ENCODE measurements at places on chromosomes 13 and 19.

GRCh38 chr13:59681636-59682311 lies 482.0 kb downstream of the DIAPH3 start:
- H3K27ac ChIP-seq = no peak overlapping the region
- H3K27me3 ChIP-seq = no peaks in the 10 kb centered on the region
- H3K36me3 ChIP-seq = no peaks in the 10 kb centered on the region
- DNase-seq = no peak
- H3K4me1 ChIP-seq = no peaks in the 10 kb centered on the region

DNA sequence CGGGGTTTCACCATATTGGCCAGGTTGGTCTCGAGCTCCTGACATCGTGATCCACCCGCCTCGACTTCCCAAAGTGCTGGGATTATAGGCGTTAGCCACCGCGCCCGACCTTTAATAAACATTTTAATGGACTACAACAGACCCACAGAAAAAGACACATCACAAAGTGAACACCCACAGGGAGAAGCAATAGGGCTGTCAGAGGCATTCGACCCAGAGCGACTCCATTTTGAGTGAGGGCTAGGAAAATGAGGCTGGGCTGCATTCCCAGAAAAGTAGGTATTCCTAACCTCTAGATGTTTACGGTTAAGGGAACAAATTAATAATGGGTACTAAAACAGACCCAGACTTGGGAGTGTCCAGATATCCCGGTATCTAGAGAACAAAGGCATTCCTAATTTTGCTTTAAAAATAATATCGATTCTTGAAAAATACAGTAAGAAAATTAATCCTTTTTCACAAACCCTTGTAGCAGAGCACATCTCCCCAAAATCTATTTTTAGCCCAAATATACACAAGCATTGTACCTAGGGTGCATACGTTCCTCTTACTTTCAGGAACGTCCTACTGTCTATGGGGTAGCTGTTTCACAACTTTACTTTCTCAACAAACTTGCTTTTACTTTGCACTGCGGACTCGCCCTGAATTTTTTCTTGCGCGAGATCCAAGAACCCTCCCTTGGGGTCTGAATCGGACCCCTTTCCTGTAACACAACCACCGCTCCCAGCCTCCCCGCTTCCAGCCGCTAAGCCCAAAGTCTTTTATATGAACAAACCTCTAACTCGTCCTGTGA lies 811 bp upstream of the ZNF8 start:
- no peaks in the 10 kb centered on the region for H3K27me3 ChIP-seq
- H3K4me3 ChIP-seq = peak overlapping the region; percentile 85
- H3K27ac ChIP-seq = peak overlapping the region; percentile 80

GRCh38 chr13:27667946-27668345 lies 46.3 kb downstream of the POLR1D start:
- DNase-seq = no peak
- peaks cover 10% of the 10 kb centered on the region for H3K36me3 ChIP-seq
- no peaks in the 10 kb centered on the region for H3K27me3 ChIP-seq
- no peaks in the 10 kb centered on the region for H3K4me1 ChIP-seq
- H3K27ac ChIP-seq = no peak overlapping the region

- H3K36me3 ChIP-seq = no peaks in the 10 kb centered on the region
- H3K27ac ChIP-seq = peak overlapping the region; percentile 98
- DNase-seq = no peak
- no peaks in the 10 kb centered on the region for H3K27me3 ChIP-seq
- peaks cover 3% of the 10 kb centered on the region for H3K4me1 ChIP-seq
- H3K4me3 ChIP-seq = peak overlapping the region; percentile 99
These were observed 741 bp upstream of the TUBGCP3 start for GRCh38 chr13:112588490-112589297.

GRCh38 chr13:46747031-46747820 lies 49.7 kb downstream of the ESD start:
- H3K27me3 ChIP-seq = no peaks in the 10 kb centered on the region
- peaks cover 23% of the 10 kb centered on the region for H3K36me3 ChIP-seq
- H3K27ac ChIP-seq = no peak overlapping the region
- no peak overlapping the region for H3K4me3 ChIP-seq
- no peak for DNase-seq

DNA sequence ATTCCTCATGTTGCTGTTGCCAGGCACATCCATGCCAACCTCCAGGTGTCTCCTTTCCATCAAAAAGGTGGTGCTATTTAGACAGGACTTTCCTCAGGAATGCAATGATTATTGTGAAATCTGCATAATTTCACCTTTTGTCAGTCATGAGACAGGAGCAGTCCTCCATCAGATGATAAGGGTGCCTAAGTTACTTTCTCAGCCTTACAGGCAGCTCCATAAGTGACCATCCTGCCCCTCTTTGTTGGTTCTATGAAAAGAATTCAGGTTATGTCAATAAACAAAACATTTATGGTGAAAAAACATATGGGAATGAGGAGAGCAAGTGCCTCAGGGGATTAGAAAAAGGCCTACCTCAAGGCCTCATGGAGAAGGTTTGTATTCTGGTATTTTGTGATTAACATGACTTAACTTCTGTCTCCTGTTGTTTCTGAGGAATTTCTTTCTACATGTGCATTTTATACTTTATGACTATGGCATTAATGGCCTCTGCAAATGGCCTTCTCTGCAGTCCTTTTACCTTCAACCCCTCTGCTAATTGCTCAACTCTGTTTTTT lies 110.3 kb upstream of the DIAPH3 start:
- H3K36me3 ChIP-seq = no peaks in the 10 kb centered on the region
- no peak overlapping the region for H3K4me3 ChIP-seq
- H3K4me1 ChIP-seq = no peaks in the 10 kb centered on the region
- no peaks in the 10 kb centered on the region for H3K27me3 ChIP-seq

GRCh38 chr13:95258619-95259194 lies 42.5 kb downstream of the ABCC4 start:
- DNase-seq = no peak
- no peaks in the 10 kb centered on the region for H3K4me1 ChIP-seq
- H3K4me3 ChIP-seq = no peak overlapping the region
- H3K27ac ChIP-seq = no peak overlapping the region

GRCh38 chr19:50959731-50960500 lies 7.1 kb upstream of the KLK5 start:
- H3K4me3 ChIP-seq = no peak overlapping the region
- H3K27ac ChIP-seq = no peak overlapping the region
- no peak for DNase-seq
- H3K36me3 ChIP-seq = no peaks in the 10 kb centered on the region
- H3K27me3 ChIP-seq = no peaks in the 10 kb centered on the region
- H3K4me1 ChIP-seq = no peaks in the 10 kb centered on the region

- no peak for DNase-seq
- peaks cover 19% of the 10 kb centered on the region for H3K36me3 ChIP-seq
- no peak overlapping the region for H3K27ac ChIP-seq
- no peak overlapping the region for H3K4me3 ChIP-seq
- H3K27me3 ChIP-seq = no peaks in the 10 kb centered on the region
These were observed 27.3 kb upstream of the LDLR start for GRCh38 chr19:11061952-11062351.

- H3K4me1 ChIP-seq = no peaks in the 10 kb centered on the region
- no peak overlapping the region for H3K4me3 ChIP-seq
- no peaks in the 10 kb centered on the region for H3K27me3 ChIP-seq
- DNase-seq = no peak
These were observed 598.0 kb downstream of the EFNB2 start for GRCh38 chr13:105937451-105937850.

DNA sequence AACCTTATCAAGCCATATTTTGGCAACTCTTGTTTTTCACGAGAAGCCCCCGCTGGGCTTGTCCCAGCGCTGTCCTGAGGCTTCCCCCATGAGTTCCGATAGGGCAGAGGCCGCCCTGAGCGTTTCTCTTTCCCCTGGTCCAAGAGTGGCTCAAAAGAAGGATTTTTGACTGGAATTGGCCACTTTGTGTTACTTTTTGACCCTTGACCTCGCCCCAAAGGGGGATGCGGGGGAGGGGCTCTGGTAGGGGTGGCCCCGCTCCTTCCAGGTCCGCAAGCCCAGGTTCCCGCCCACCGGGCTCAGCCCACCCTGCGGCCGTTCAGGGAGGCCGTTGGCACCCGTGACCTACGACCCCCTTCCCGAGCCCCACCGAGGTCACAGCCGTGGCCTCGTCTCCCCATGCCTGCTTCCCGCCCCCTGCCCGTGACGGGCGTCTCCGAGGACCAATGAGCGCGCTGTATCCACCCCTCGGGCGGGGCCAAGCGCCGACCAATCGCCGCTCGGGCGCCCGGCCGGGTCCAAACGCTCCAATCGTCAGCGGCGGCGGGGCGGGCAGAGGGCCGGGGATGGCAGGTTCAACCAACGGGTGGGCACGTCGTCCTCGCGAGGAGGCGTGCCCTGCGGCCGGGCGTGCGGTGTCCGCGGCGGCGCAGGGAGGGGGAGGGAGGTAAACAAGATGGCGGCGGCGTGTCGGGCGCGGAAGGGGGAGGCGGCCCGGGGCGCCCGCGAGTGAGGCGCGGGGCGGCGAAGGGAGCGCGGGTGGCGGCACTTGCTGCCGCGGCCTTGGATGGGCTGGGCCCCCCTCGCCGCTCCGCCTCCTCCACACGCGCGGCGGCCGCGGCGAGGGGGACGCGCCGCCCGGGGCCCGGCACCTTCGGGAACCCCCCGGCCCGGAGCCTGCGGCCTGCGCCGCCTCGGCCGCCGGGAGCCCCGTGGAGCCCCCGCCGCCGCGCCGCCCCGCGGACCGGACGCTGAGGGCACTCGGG lies at the start of gene STK11:
Gene STK11, plus strand, starts transcription at position 665 of the 986 bp plus-strand sequence. CDS start 1,136 bp downstream, outside the sequence.
- DNase-seq = peak; percentile 96
- peaks cover 37% of the 10 kb centered on the region for H3K4me1 ChIP-seq
- peak within 1 kb of the TSS; percentile 85 for H3K27ac ChIP-seq
- H3K4me3 ChIP-seq = peak within 1 kb of the TSS; percentile 86

DNA sequence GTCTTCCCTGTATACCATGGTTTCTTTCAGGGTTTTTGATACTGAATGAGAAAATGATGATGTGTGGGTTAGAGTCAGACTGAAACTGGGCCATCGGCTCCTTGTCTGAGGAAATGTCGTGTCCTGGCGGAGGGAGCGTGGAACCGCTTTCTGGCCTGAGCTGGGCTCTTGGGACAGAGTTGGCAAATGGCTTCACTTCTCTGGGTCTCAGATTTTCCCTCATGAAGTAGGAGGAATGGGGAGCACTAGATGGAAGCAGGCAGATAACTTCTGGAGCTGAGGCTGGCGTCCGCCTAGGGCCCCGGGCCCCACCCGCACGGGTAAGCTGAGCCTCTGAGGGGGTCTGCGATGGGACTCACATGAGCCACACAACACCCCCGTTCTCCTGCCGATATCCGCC lies 133.3 kb upstream of the WASF3 start:
- peak overlapping the region; percentile 46 for H3K4me3 ChIP-seq
- no peaks in the 10 kb centered on the region for H3K27me3 ChIP-seq
- peaks cover 20% of the 10 kb centered on the region for H3K4me1 ChIP-seq
- no peaks in the 10 kb centered on the region for H3K36me3 ChIP-seq

DNA sequence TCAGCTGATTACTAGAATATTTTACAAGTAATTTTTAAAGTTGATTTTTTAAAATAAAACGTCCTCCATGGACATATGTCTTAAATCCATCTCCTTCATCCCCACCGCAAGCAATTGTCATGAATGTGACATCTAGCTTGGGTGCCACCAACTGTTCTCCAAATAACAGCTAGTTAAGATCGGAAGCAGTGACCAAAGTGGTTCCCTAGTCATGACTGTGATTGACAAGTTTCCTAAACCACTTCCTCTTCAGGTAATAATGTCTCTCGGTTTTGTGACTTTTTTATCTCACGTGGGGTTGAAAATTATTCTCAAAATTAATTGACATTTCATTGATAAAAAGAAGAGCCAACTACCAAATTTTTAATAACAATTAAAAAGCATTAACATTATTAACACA lies 135.3 kb upstream of the MIR17HG start:
- no peak overlapping the region for H3K27ac ChIP-seq
- no peak for DNase-seq
- no peaks in the 10 kb centered on the region for H3K36me3 ChIP-seq
- H3K27me3 ChIP-seq = no peaks in the 10 kb centered on the region
- H3K4me3 ChIP-seq = no peak overlapping the region

- no peak overlapping the region for H3K4me3 ChIP-seq
- H3K4me1 ChIP-seq = no peaks in the 10 kb centered on the region
- no peak for DNase-seq
These were observed 32.7 kb downstream of the DHX34 start for GRCh38 chr19:47381653-47382279.

DNA sequence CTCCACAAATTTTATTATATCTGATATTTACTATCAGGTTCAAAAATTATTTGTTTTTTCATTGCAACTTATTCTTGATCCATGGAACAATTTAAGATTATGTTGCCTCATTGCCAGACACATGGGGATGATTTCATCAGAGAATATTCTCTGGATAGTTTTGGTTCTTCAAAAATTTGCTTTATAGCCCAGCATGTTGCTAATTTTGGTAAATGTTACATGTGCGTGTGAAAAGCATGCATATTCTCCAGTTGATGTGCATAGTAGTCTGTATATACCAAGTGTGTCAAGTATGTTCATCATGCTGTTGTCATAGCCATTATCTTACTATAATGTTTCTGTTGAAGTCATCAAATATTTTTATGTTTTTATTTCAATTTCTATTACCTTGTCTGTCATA lies 122.3 kb downstream of the RFC3 start:
- no peaks in the 10 kb centered on the region for H3K27me3 ChIP-seq
- no peaks in the 10 kb centered on the region for H3K36me3 ChIP-seq
- H3K27ac ChIP-seq = no peak overlapping the region
- H3K4me3 ChIP-seq = no peak overlapping the region

GRCh38 chr13:31367410-31367809 lies 167.6 kb downstream of the B3GLCT start:
- no peaks in the 10 kb centered on the region for H3K36me3 ChIP-seq
- no peak overlapping the region for H3K27ac ChIP-seq
- DNase-seq = no peak
- no peaks in the 10 kb centered on the region for H3K27me3 ChIP-seq
- H3K4me1 ChIP-seq = no peaks in the 10 kb centered on the region

- peak within 1 kb of the TSS; percentile 91 for H3K27ac ChIP-seq
- no peak for DNase-seq
- H3K27me3 ChIP-seq = no peaks in the 10 kb centered on the region
- H3K4me1 ChIP-seq = no peaks in the 10 kb centered on the region
- H3K36me3 ChIP-seq = no peaks in the 10 kb centered on the region
These were observed at the start of gene KCTD15 for GRCh38 chr19:33796164-33796875. KCTD15 (plus strand) TSS chr19:33796870; CDS start chr19:33800455, 3,585 bp downstream.

DNA sequence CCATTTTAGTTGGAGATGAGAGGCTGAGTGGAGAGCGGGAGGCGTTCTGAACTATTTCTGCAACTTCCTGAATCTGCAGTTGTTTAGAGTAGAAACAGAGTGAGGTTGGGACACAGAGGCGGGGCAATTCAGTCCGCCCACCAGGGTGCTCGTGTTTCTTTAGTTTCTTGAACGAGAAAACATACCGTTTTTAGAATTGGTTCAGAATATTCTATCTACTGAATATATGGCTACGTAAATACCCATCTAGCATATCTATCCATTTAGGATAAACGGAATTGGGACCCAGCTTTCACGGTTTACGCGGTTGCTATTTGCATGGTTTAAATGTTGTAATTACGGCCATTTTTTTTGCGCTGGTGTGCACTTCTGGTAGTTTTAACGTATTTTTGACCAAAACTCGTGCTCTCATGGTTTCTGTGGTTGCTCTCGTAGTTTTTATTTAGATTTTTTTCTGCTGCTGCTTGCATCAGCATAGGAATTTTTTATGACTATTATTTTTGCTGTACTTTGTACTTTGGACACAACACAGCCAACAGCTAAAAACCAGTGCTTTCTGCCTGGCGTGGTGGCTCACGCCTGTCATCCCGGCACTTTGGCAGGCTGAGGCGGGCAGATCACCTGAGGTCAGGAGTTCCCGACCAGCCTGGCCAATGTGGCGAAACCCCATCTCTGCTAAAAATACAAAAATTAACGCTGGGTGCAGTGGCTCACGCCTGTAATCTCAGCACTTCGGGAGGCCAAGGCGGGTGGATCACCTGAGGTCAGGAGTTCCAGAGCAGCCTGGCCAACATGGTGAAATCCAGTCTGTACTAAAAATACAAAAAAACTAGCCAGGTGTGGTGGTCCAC lies 32.7 kb downstream of the TIMM13 start:
- H3K27ac ChIP-seq = no peak overlapping the region
- H3K4me3 ChIP-seq = peak overlapping the region; percentile 44
- DNase-seq = no peak

GRCh38 chr19:12782424-12783290 lies 7.3 kb upstream of the HOOK2 start:
- no peaks in the 10 kb centered on the region for H3K36me3 ChIP-seq
- no peaks in the 10 kb centered on the region for H3K27me3 ChIP-seq
